ENCODE measurements at places on chromosomes 2 and 18.

DNA sequence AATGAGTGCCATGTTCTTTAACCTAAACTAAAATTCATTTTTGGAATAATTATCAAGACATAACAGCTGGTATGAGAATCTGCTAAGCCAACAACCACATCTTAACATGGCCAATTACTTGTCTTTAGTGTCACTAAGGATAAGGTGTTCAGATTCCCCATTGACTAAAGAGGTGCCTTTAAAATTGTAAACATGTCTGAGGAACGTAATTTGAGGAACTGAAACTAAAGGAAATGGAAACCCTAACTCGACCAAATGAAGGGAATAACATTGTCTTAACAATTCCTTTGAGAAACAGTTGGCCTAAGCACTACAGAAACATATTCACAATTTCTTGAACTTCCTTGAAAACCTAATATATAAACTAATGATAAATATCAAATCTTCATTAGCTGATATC, 355.4 kb upstream of the GULP1 start:
- no peak overlapping the region for H3K4me3 ChIP-seq
- H3K27me3 ChIP-seq = no peaks in the 10 kb centered on the region
- DNase-seq = no peak
- no peak overlapping the region for H3K27ac ChIP-seq

- no peak for DNase-seq
- peaks cover 22% of the 10 kb centered on the region for H3K36me3 ChIP-seq
- no peaks in the 10 kb centered on the region for H3K27me3 ChIP-seq
- H3K27ac ChIP-seq = no peak overlapping the region
- no peak overlapping the region for H3K4me3 ChIP-seq
These were observed 5.4 kb upstream of the KCNJ13 start for GRCh38 chr2:232781765-232782164.

DNA sequence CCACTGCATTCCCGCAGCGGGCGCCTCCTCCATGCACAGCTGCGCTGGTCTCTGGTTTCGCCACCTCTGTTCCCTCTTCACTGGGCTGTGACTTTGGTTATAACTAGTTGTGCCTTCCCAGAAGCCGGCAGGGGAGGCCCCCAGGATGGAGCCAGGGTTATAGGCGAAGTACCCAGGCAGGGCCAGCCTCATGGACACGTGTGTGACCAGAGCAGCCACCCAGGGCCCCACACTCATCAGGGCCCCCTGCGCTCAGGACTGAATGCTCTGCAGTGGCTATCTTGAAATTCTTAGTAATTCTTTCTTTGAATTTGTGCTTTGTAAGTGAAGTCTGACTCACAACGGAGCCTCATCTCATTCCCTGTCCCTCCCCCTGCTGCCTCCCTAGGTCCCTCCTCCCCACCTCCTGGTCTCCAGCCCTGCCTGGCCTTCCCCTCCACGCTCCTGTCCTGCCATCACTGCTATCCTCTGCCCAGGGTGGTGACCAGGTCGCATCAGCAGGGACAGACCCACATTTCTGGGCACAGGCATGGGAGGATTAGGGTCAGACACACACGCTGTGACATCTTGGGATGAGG, 38.1 kb upstream of the LBH start:
- no peak overlapping the region for H3K27ac ChIP-seq
- no peak for DNase-seq
- peaks cover under 1% of the 10 kb centered on the region for H3K4me1 ChIP-seq
- peaks cover 24% of the 10 kb centered on the region for H3K27me3 ChIP-seq

- no peak for DNase-seq
- H3K4me3 ChIP-seq = no peak overlapping the region
- no peaks in the 10 kb centered on the region for H3K4me1 ChIP-seq
- no peaks in the 10 kb centered on the region for H3K36me3 ChIP-seq
- H3K27me3 ChIP-seq = no peaks in the 10 kb centered on the region
These were observed 456.5 kb upstream of the CWC22 start for GRCh38 chr2:180463608-180464007.

- no peaks in the 10 kb centered on the region for H3K4me1 ChIP-seq
- peaks cover 41% of the 10 kb centered on the region for H3K36me3 ChIP-seq
- no peak for DNase-seq
- H3K27ac ChIP-seq = no peak overlapping the region
These were observed 49.1 kb downstream of the HDAC4 start for GRCh38 chr2:239351687-239352086.

GRCh38 chr2:239583171-239583878, 182.5 kb upstream of the HDAC4 start:
- DNase-seq = no peak
- peaks cover 12% of the 10 kb centered on the region for H3K27me3 ChIP-seq
- H3K36me3 ChIP-seq = no peaks in the 10 kb centered on the region
- no peaks in the 10 kb centered on the region for H3K4me1 ChIP-seq
- H3K27ac ChIP-seq = no peak overlapping the region

DNA sequence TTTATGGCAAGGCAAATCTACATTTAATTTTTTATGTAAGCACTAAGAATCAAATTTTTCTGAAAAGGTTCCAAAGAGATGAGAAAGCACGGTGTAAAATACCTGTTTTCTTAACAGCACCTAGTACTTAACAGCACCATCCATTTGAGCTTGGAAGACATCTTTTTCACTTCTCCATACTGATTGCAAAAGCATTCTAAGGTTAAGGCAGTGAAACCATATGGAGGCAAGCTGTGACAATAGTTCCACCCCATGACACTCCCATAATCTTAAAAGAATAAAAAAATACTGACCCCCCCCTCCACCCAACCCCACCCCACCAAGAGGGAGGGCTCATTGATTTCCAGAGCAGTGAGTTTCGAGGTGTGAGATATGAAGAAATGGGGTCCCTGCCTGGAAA, 60.6 kb downstream of the ZCCHC2 start:
- peaks cover 46% of the 10 kb centered on the region for H3K4me1 ChIP-seq
- DNase-seq = no peak
- H3K27ac ChIP-seq = peak overlapping the region; percentile 91

All from activated naive CD4-positive, alpha-beta T cell treated with anti-CD3 and anti-CD28 coated beads, Interleukin-2, amount 10 ng/mL, durations not matched to agents 7 days and 5 days (primary cell).